ENCODE measurements at places on chromosomes 3 and 15.

GRCh38 chr3:123660900-123661299, 76.0 kb upstream of the HACD2 start:
- DNase-seq, result peak; percentile 10

DNA sequence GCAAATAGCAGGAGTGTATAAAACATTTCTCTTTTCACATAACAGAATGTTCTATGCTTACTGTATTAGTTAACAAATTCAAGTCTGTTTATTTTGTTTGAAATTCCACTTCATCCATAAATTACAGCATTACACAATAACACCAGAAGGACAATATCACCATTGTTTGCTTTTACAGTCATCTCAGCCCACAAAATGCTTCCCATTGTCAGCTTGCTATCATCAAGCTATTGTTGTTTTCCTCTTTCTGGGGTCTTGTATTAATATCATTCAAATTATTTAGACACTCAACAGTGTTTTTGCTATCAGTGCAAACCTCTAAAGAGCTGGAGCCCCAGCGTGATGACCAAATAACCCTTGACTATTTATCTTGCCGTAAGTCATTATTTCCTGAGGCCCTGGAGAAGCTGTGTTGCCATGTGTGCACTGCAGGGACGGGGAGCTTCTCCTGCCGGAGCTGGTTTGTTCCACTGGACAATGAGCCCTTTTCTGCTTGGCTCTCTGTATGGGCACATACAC, 1.1 kb downstream of the SAMMSON start:
- no peak for DNase-seq

GRCh38 chr3:173911446-173911845, 513.9 kb downstream of the NLGN1 start:
- DNase-seq, result no peak

GRCh38 chr3:99658274-99658673, 19.9 kb downstream of the COL8A1 start:
- DNase-seq, result no peak

GRCh38 chr3:115843206-115843605, 219.9 kb downstream of the GAP43 start:
- no peak for DNase-seq

DNA sequence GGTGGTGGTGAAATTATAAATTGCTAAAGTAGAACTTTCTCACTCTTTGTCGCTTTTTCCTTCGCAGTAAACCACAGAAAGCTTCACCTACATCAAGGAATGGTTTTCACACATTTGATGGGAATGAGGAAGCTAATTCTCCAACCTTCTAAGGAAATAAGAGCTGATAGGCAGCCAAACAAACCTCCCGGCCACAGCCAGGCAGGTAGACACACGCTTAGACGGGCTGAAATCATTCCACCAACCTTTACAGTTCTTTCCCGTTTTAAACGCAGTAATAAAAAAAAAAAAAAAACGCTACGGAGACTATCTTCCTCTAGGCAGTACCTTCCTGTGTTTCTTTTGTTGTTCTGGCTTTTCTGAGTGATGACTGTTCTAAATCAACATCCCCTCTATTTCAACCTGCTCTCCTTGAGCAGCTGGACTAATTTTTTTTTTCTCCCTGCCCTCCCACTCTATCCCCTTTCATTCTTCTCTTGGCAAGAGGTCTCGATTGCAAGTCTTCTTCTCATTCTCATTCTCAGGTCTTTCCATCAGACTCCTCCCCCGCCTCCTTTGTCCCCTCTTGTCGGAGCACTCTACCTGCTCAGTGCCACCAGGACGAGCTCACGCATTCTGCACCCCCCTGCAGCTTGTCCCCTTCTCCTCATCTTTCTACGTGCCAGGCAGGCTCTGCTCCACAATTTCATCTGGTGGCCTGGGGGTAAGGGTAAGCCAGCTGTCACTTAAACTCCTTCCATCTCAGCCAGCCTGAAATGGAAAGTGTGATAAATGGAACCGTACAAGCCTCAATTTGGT, 391.1 kb upstream of the MDFIC2 start:
- no peak for DNase-seq

- DNase-seq, result no peak
Measured at GRCh38 chr15:98322581-98322980, 325.8 kb upstream of the IGF1R start.

GRCh38 chr3:45571969-45572368, 22.6 kb upstream of the LIMD1 start:
- DNase-seq, result no peak

DNA sequence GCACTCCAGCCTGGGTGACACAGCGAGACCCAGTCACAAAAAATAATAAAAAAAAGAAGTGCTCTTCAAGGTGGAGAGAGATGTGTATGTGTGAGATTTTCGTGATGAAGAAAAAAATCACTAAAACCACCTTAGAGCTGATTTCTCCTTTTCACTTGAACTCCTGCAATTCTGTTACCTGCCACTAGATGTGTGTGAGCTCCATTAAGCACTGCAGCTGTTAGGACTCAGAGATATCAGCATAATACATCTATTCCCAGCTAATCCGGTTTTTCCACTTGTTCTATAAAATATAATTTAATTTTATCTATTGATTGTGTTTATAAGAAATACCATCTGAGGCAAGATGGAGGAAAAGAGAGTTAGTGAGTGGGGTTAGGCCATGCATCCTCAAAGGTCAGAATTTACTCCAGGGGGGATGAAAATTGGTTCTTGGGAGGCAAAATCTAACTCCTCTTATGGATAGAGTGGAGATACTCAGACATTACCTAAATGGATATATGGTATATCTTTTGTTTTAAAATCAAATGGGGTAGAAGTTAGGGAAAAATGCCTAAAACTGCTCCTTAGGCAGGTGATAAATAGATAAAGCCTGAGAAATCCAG, 152.7 kb downstream of the IL20RB start:
- peak; percentile 24 for DNase-seq

DNA sequence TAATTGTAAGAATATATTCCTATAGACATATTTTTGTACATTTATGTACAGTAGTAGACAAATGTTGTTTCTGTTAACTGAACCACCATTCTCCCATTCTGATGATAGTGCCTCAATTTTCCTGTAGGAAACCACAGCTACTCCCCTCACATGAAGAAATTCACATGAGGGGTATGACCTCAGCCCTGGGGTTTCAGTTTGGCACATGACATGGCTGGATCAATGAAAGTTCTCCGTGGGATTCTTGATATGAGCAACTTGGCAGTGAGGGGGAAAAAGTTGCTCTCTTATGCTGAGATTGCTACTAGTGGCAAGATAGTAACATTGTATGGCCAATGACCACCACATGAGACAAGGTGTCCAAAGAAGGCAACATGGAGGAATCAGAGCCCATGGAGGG, 1090.3 kb upstream of the CFAP20DC start:
- DNase-seq, result no peak

GRCh38 chr15:78440375-78441373, 2.7 kb downstream of the IREB2 start:
- DNase-seq, result no peak

GRCh38 chr3:41267975-41268640, 68.8 kb downstream of the CTNNB1 start:
- no peak for DNase-seq

GRCh38 chr3:190360228-190360627, 27.7 kb upstream of the CLDN16 start:
- no peak for DNase-seq

DNA sequence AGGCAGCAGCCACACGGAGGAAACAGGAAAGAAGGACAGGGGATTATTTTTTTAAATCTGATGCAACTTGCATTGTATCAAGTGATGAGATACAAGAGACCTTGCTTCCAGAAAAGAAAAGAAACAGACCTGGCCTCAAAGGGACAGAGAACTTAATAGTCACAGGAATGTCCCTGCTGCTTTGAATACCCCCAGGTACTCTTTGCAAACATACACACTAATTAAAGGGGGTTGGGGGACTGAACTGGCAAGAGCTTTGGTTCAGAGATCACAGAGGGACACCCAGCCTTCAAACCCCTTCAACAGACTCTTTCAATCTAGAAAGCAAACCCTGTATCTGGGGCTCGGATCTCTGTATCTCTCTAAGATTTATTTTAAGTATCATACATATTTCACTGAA, 18.0 kb downstream of the TNIK start:
- no peak for DNase-seq

DNA sequence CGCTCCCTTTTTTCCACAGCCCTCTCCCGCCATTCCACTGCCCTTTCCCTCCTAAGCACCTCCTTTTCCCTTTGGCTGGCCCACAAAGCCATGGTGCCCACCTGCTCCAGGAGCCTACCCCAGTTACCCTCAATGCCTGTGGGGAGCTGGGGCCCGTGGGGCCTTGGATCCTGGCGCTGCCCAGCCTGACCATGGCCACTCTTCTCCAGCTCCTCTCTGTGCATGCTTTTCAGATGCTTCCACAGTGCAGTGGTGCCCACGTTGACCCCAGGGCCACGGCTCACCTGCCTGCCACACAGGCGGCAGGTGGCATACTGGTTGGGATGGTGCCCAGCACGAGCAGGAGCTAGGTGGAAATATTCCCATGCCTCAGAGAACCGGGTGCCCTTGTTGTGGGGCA, 1.5 kb downstream of the ZBED2 start:
- DNase-seq, result no peak

DNA sequence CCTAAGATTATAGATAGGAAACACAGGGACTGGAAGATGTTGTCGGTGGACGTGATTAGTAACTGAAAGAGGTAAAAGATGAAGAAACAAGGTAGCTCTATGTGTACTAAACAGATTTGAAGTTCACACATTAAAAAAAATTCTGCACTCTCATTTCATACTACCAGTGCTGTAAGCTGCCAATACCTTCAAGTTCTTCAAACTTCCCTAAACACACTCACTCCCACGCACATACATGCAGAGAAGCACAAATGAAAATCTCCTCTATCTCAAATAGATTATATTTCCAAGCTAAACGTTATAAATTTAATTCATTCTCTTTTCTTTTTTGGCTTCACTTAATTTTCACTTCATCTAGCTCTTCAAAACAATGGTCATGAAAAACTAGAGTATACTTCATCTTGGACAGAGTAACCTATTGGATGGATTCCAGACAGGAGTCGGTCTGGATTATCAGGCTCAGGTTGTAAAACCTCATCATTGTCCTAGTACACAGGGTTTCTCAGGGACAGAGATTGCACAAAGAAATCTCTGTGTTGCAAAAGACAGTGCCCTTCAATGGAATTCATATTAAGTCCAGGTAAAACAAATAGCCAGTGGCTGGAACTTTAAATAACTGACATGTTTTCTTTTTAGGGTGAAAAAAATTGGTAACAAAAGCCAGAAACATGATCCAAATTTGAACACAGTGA, 408.1 kb upstream of the ZNF385D start:
- no peak for DNase-seq

- no peak for DNase-seq
Measured at GRCh38 chr3:72520690-72521308, 327.4 kb downstream of the SHQ1 start.

GRCh38 chr3:43879166-43879565, 188.4 kb downstream of the ABHD5 start:
- no peak for DNase-seq

DNA sequence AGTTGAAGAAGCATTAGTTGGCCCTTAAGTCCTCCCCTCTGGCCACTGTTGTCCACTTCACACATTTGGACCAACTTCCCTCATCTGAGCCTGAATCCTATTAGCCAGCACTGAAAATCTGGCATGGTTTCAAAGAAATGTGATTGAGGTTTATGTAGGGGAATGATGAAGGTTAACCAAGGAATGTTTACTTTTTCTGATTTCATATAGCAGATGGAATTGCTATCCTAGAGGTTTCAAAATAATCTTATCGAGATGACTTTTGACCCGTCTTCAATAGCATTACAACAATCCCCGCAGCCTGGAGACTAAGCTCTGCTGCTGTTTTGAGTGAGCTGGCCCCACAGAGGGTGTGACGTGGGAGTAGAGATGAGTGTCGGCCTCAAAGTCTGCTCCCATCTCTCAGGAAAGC, 200.8 kb upstream of the IL12A start:
- no peak for DNase-seq

DNA sequence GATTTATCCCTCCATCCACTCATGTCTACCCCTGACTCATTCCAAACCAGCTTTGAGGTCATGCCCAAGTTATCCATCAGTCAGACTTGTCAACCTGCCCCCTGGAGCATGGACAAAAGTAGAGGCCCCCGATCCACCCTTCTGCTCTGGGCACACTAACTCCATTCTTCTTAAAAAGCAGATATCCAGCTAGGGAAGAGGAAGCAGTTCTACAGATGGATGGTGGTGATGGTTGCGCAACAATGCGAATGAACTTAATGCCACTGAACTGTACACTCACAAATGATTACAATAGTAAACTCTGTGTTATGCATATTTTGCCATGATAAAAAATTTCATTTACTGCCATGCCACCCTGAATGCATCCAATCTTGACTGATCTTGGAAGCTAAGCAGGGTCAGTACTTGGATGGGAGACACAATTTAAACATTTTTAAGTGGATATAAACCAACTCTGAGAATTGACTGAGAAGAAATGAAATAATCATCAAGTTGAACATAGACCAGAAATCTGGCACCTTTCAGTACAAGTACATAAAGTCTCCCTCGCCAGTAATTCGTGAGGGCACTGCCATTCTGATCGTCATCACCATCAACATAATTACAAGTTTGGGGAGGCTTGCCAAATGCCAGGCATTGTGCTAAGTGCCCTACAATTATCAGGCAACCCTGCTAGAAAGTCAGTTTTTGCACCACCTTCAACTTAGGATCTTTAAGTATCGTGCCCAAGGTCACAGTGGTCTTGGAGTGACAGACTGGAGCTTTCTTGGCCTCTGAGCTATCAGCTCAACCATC, 124.8 kb downstream of the ATP10A start:
- no peak for DNase-seq

DNA sequence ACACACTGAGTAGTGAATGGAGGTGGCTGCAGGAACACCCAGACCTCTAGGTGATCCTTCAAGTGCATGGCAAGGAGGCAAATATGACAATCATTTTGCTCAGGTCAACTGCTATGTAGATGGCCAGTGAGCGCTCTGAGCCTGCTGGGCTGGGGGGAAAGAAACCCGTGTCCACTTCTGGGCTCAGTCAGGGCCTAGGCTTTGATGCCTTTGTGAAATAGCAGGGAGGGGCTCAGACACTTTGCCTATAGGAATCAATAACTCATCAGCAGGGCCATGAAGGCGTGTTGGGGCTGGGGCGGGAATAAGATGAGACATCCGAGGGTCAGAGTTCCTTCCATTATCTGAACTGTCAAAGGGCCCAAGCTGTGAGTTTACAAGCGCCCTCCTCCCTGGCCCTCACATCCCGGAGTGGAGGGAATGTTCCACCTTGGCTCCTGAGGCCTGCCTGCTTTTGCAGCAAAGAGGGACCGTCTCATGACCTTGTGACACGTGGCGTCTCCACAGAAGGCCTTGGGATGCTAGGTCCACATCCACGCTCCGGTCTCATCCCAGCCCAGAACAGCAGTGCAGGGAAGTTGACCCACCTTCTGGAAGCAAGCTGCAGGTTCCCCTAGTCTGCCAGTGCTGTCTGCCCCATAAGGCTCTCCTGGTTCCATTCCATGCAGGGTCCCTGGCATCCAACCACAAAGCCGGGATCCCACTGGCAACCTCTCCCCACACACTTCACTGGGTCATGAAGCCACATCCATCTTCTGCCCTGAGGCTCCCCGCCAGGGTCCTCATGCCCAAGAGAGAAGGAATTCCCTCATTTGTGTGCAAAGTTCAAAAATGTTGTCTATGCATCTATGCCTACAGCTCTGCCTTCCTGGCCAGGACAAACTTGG, 78.4 kb downstream of the CHSY1 start:
- DNase-seq, result no peak

GRCh38 chr3:62875558-62876002, 364 bp upstream of the CADPS start:
- no peak for DNase-seq

Data from NCI-H2171 (cell line).